ENCODE measurements at places on chromosomes 3 and 15.

DNA sequence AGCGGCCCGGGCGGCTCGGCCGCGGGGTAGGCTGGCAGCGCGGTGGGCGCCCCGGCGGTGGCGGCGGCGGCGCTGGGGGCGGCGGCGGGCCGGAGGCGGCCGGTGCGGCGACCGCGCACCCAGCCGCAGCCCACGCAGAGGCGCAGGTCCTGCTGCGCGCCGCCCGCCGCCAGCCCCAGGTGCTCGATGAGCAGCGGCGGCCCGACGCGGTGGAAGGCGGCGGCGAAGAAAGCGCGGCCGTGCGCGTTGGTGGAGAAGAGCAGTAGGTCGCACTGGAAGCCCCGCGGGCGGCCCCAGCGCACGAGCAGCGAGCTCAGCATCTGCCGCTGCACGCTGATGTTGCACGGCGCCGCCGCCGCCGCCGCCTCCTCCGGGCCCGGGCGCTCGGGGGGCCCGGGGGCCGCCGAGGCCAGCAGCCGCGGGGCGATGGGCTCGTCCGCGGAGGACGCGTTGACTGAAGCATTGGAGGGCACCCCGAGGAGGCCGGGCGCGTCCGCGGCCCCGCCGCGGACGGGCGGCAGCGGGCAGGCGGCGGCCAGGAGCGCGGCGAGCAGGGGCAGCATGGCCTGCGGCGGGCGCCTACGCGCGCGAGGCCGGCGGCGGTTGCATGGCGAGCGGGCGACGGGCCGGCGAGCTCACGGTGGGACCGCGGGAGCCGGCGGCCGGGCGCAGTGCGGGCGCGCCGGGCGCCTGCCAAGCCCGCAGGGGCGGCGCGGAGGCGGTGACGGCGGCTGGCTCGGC, 452 bp downstream of the TMEM158 start:
- peak; percentile 29 for DNase-seq

DNA sequence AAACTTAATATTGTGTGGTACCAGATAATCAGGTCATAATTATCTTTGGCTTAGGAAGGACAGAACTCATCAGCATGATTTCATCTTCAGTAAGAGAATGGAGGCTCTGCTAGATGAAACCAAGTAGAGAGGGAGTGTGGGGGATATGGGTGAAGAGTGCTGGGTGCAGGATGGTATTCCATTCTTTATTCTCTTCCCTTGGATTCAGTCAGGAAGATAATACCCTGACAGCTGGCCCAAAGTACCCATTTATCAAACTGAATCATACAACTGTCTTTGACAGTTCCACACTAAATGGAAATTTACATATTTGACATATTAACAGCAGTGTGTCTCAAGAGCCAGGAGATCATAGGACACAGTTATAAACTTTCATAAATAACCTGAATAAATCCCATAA, 44.7 kb downstream of the GOLIM4 start:
- DNase-seq: no peak

- DNase-seq: no peak
These were observed 22.9 kb downstream of the ATP8B4 start for GRCh38 chr15:50095938-50096821.

GRCh38 chr3:63351159-63352007, 73.3 kb downstream of the SYNPR start:
- DNase-seq: no peak

DNA sequence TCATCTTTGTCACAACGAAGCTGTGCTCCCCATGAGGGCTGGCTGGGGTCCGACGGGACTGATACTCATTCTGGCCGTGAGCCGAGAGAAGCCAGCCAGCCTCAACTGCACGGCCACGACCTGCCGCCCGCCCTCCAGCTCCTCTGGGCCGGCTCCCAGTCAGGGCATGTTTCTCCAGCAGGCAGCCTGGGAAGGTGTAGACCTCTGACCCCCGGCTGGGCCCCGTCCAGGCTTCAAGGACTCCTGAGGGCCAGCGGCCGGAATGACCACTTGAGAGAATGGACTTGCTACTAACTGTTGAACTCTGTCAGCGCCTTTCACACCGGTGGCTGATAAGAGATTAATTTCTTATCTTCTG, 18.1 kb upstream of the MUC4 start:
- DNase-seq: no peak

- DNase-seq: no peak
These were observed 4.2 kb upstream of the CHL1 start for GRCh38 chr3:192215-192929.

DNA sequence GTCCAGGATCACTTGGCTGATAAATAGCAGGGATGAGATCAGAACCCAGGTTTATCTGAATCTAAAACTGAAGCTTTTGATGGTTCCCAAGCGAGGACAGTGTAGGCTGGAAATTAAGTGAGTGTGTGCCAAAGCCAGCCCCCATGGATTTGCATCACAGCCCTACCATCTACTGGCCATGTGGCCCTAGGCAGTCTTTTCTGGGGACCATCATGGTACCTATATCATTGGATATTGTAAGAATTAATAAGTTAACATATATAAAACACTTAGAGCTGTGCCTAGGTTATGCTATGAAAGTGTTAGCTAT, 32.8 kb upstream of the SSR3 start:
- DNase-seq: no peak

GRCh38 chr3:124783696-124784095, 53.4 kb downstream of the UMPS start:
- no peak for DNase-seq

DNA sequence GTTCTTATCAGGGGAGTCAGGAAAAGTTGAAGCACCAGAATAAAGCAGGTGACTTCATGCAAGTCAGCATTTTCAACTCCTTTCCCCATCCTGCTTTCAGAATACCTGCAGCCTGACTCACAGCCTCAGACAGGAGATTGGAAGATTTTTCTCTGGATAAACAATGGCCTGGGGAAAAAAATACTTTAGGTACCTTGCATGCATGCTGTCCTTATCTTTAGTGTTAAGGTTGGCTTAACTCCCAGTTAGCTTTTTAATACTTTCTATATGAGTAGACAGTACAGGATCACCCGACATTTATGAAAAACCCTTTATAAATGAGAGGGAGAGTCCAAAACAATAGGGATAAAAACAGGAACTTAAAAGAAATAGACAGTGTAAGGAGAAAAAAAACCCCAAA, 53.6 kb downstream of the PAK2 start:
- DNase-seq: no peak

- DNase-seq: no peak
These were observed 17.0 kb upstream of the OR5K1 start for GRCh38 chr3:98445949-98446406.

- no peak for DNase-seq
These were observed 187.5 kb upstream of the THRB start for GRCh38 chr3:24682141-24682547.

DNA sequence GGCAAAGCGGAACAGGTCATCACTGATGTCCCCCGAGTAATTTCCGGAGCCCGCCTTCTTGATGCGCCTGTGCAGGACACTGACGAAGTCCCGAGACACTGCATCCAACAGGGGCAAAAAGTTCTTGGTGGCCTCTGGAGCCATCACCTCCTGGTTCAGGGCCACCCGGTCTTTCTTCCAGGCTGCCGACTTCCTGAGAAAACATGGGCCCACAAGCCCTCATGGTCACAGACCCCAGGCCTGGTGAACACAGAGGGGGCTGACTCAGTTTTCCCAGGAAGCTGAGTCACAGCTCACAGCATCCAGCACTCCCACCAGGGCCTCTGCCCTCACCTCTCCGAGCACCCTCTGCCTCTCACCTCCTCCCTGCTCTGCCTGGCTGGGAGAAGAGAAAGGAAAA, 22.4 kb downstream of the CYP11A1 start:
- DNase-seq: no peak

- no peak for DNase-seq
These were observed 8.7 kb upstream of the RFX7 start for GRCh38 chr15:56252386-56252785.

DNA sequence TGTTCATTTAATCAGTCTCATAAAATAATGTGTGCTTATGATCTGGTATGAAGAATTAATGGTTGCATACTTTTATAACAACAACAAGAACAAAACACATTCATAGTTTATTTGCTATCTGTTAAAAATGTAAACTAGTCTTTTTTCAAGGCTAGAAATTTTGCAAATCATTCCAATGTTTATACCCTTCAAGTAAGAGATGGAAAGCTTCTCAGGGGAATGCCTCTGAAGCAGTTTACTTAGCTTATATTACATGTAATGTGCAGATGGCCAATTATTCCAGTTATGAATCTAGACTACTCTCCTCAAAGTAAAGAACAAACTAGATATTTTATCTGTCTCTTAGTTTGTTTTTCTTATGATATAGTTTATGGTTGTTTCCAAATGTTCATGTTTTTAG, 575.4 kb downstream of the NAALADL2 start:
- DNase-seq: no peak

GRCh38 chr3:64392001-64392400, 166.7 kb upstream of the PRICKLE2 start:
- DNase-seq: no peak

DNA sequence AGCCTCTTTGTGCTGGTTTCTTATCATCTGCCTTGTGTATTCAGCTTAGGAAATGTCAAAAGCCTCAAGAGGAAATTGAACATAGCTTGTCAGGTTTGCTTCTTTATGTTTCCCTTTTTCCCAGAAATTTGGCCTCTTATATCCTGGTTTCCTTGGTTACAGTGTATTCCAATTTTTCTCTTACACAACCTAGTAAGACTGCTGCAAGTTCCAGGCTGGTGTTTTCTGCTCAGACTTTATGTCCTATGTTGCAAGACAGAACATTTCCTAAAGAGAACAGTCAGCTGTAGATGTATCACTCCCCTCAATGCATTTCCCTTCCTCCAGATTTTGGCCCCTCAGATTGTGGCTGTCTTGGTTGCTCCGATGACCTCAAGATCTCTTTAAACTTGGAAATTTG, 102.5 kb downstream of the SH3GL3 start:
- DNase-seq: no peak

GRCh38 chr3:57729334-57730045, 26.6 kb upstream of the SLMAP start:
- DNase-seq: no peak

DNA sequence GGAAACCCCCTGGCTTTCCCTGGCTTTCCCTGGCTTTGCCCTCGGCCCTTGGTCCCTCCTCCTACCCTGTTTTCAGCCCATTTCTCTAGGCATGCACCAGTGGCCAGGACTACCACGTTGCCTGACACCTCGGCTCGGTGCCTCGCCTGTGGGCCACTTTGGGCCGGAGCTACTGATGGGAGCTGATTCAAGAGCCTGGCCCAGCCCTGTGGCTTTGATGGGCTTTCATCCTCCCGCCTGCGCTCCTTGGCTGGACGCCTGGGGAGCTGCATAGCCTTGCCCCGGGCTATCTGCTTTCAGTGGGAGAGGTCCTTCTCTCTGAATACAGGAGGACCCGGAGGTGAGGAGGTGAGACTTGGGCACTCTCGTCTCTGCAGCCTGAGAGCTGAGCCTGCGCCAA, 192.7 kb upstream of the HES1 start:
- DNase-seq: no peak
